ENCODE measurements at places on chromosomes 11 and 22.

DNA sequence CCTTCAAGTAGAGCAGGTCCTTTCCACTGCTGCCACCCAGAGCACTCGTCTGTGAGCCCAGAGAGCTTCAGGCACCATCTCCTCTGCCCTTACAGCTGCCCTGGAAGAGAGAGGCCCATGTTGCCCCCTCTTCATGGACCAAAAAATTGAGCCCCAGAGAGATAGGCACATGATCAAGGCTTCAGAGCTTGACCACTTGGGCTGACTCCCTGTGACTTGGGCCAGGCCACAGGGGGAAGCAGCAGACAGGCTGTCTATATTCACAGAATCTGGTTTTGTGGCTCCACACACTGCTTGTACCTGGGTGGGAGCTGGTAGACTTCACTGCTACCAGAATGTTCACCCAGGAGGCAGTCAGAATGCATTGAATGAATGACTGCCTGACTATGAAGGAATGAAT lies 58.2 kb downstream of the SMIM38 start:
- DNase-seq, result no peak

DNA sequence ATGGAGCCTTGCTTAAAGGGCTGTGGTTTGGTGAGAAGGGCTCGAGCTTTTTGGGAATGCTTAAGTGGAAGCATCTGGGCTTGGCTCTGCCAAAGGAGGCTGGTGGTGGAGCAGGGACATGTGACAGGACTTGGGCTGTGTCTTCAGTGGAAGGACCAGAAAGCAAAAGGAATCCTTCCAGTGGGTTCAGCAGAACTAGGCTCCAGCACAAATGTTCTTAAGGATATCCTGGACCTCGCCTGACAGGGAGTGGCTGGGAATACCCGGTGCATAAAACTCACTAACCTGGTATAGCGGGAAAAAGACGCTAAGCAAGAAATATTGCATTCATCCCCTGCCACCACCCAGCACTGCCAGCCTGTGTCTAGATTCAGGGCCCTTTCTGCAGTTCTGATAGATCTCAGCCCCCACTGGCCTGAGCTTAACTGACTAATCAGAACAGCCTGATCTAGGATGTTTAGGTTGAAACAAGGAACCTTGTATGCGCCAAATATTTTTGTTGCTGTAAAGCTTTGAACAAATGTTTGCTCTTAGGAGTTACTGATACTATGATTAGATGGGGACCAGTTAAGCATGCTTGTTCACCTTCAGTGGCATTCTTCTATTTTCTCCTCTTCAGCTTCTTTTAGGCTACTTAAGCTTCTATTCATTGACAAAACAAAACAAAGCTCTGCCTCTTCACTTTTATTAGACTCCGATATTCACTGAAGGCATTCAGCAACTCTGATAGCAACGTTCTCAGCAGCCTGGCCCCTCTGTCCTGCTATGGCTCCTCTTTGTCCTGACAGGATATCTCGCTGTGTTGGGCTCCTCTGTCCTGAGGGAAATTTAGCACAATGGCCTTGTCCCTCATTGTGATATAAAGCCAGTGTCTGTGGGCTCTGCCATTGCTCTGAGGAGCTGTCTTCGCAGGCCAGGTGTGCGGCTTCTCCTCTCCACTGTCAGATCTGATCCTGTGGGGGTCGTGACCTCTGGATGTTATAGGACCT lies 25.0 kb downstream of the PPFIBP2 start:
- no peak for DNase-seq

- DNase-seq, result no peak
Observed at GRCh38 chr11:71453918-71454304, 908 bp downstream of the NADSYN1 start.

GRCh38 chr22:28406246-28406645 lies 273.4 kb downstream of the TTC28 start:
- no peak for DNase-seq

DNA sequence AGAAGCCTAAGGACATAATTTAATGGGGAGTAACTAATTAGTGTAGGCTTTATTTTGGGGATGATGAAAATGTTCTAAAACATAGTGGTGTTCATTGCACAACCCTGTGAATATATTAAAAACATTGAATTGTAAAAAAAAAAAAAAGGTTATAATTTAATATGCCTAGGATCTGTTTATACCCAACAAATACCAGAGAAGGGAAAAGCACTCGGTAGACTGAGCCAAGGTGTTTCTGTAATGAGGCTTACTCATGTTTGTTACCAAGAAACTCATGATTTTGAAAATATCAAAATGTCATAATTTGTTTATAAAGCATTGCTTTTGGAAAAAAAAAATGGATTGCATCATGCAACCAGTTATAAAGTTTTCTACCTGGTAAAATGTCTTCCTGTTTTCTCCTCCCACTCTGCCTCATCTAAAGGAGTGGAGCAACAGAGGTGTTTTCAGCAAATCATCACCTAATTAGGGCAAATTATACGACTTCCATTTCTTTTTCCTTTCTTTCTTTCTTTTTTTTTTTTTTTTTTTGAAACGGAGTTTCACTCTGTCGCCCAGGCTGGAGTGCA lies 14.2 kb upstream of the EIF3M start:
- no peak for DNase-seq

- no peak for DNase-seq
Observed at GRCh38 chr11:99260696-99261095, 239.9 kb downstream of the CNTN5 start.

DNA sequence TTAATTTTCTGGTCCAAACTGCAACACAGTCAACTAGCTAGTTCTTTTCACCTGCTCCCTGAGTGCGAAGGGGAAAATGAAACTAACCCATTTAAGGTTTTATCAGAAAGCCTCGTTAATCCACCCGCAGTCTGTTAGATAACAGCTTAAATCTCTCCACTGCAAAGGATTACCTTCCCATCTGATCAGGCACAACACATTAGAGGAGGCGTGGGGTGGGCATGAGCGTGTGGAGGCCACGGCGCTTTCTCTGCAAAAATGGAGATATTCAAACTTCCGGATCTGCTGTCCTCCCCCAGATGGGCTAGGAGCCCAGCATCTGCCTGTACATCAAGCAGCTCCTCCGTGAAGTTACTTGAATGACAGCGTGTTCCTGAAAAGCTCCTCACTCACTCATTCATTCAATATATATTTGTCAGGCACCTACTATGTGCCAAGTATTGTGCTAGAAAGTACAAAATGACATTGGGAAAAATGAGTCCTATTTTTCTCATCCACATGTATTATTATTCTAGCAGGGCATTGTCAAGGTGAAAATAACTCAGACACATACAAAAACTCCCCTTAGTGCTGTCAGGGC lies 13.5 kb upstream of the ANKK1 start:
- no peak for DNase-seq

DNA sequence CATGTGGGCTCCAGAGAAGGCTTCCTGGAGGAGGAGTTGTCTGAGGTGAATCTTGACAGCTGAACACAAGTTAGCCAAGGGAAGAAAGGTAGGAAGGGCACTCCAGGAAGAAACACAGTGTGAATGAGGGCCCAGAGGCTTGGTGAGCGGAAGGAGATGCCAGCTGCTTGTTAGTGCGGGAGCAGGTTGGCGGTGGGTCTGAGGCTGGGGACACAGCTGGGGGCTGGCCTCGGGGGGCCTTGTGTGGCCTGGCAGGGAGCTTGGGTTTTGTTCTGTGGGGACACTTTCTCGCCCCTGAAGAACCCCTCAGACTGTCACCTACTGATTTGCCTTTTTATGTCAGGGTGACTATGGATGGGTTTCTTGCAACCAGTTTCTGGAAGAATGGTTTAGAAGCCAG lies 160.0 kb downstream of the ST3GAL4 start:
- DNase-seq, result no peak

GRCh38 chr11:64500176-64501013 lies 90.6 kb upstream of the SLC22A12 start:
- DNase-seq, result no peak

- DNase-seq, result no peak
Observed at GRCh38 chr22:32674925-32675825, 126.3 kb upstream of the TIMP3 start.

DNA sequence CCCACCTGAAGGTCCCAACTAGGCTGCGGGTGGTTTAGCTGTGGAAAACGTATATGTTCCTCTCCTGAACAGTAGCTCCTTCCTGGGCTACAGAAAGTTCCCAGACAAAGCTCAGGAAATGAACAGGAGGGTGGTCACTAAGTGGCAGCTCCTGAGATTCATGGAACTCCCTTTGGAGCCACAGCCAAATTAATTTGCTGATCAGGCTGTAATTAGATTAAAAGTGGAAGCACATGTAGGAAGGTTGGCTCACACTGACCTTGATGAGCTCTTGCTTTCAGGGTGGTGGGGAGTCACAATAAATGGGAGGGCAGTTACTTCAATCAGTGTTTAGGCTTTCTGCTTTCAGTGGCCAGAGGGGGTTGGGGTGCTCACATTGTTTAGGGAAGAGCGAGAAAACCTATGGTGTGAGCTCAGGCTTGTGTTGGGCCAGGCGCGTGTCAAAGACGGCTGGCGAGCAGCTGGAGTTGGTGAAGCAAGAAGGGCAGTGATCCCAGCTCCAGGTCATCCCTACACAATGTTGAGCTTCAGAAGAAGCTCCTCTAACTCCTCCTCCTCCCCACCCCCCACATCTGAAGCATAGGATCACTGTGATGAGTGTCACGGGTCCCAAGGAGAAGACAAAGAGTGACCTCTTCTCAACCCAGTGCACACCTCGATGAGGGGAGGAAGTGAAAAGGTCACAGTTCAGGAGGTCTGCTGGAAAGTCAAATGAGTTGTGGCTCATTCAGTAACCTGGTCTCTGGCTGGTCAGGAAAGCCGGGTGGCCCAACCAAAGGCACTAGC lies 42.5 kb downstream of the CLPB start:
- no peak for DNase-seq

DNA sequence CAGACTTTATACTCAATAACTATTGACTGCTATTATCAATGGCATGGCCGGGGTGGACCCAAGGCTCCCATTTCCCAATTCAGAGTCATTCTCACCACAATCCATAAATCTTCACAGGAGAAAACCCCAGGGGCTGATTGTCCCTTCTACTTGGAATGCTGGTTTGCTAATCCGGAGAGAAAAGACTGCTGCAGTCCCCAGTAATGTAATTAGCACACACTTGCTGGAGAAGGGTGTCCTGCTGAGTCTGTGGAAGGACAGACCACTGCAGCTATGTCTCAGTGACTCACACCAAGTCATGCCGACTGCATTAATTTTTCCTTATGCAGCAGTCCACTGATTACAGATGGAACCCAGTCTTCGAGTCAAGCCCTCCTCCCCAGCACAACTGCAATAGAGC lies 5.9 kb upstream of the ETS1 start:
- DNase-seq, result peak; percentile 79

DNA sequence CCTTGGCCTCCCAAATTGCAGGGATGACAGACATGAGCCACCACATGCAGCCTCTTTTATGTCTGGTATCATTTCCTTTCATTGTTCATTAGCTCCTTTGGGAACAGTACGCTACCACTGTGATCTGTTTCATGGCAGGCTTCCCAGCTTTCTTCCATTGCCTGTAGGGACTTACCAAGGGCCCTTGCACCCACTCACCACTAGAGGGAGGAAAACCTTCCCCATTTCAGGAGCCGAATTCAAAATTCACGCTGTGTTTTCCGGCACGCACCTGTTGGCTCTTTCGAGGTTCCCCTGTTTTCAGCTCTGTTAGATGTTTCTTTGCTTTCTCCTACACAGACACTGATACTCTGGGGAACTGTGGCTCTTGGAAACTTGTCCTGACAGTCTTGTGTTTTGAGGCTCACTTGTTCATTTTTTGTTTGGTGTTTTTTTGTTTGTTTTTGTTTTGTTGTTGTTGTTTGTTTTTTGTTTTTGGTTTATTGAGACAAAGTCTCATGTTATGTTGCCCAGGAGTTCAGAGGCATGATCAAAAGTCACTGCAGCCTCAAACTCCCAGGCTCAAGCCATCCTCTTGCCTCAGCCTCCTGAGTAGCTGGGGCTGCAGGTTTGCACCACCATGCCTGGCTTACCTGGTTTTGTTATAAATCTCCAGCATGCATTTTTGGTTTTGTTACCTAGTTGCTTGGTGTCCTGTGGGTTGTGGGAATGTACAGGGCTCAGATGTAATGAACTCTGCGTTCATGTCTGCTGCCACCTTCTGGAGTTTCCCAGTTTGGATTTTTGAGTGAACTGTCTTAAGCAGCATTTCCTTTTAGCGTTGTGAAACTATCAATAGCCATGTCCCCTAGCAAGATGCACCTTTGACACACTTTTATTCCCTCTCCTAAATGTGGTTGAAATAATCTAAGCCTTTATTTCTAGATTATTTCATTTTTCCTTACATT lies 2.3 kb downstream of the KRTAP5-11 start:
- DNase-seq, result peak; percentile 67

GRCh38 chr22:46444390-46444854 lies 93.0 kb downstream of the CELSR1 start:
- DNase-seq, result no peak

DNA sequence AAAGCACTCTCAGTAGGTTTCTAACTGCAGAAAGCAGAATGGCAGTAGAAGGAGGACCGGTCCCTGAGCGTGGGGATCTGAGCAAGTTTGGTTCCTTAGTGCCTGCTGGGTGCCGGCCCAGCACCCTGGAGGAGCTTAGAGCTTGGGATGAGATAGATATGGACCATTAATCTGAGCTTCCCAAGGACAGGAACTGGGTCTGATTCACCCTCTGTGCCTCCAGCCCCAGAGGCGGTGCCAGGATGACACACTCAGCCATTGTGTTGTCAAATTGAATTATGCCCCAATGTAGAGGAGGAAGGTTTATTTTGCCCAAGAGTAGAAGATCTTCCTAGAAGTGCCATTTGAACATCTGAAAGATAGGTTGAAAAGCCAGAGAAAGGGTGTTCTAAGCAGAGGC lies 4.3 kb downstream of the ZC3H7B start:
- peak; percentile 65 for DNase-seq

DNA sequence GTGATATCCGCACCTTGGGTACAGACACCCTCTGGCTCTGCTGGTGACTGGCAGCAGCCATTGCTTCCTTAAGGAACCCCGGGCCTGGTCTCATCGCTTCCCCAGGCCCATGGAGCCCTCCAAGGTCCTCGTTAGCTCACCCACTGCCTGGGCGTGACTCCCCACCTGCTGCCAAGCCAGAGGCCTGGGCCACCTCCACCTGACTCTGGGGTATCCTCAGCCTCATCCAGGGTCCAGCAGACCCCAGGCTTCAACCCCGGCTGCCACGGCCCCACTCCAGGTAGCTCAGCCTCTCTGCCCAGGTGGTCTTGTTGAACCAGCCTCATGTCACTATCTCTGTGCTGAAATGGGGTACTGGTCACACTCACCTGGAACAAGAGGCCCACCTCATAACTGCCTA lies 337.9 kb downstream of the BRD1 start:
- DNase-seq, result no peak

GRCh38 chr11:76513654-76514034 lies 68.8 kb downstream of the EMSY start:
- DNase-seq, result no peak

- no peak for DNase-seq
Observed at GRCh38 chr22:29106839-29107238, 34.0 kb downstream of the KREMEN1 start.

Data from fibroblast of skin of abdomen (primary cell).